ENCODE measurements at places on chromosomes 7 and 10. TPM values are rescaled to one million over a fixed set of nuclear protein-coding genes. Genes with fewer than 3 reads are reported as not detected.

DNA sequence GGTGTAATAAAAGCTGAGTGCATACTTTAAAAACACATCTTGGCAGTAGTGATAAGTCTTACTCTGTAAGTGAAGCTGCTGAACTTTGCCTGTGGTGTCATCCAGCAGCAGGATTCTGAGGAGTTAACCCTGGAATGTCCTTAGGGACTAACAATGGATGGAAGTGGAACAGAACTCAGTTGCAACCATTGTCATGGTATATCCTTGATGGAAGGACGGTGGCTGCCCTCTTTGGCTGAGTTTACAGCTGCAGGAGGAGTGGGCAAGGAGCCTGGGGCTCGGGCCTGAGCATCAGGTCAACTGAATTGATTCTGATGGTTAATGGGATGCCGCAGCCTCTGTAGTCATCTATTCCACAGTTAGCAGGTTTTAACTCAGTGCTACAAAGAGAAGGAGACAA, 56.2 kb downstream of the MRC1 start:
- H3K36me3 ChIP-seq: no peaks in the 10 kb centered on the region
- H3K4me1 ChIP-seq: no peaks in the 10 kb centered on the region
- H3K4me3 ChIP-seq: no peak overlapping the region
- no peak for DNase-seq
- H3K27me3 ChIP-seq: no peaks in the 10 kb centered on the region

Gene JAZF1
- 20.1 TPM for total RNA-seq

DNA sequence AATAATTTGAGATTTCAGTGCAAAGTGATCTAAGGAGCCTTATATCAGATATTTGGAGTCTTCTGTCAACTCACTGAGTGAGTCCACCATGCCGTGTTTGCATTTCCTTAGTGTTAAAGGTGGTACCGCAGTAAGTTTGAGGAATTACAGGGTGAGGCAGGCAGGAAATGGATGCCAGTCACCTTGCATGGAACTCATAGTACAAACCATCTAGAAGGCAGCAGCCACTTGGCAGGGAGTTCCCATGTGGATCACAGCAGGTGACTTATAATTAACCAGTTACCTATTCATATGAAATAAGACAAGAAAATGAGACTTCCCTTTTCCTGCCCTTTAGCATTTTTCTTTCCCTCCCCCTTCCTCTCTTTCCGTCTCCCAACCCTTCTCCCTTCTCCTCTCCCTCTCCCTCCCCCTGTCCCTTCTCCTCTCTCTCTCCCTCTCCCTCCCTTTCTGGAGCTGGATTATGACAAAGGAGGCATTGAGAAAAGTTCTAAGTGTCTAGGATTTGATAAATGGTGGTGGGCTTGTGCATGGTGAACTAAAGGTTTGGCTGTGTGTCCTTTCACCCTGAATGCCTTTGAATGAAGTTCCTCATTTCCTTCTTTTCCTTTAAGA, 94.1 kb downstream of the LRRC4 start:
- no peak overlapping the region for H3K4me3 ChIP-seq
- no peak overlapping the region for H3K27ac ChIP-seq
- no peaks in the 10 kb centered on the region for H3K27me3 ChIP-seq

Gene CPA2
- total RNA-seq: not detected

Gene EPHA1
- 0.96 TPM for total RNA-seq

DNA sequence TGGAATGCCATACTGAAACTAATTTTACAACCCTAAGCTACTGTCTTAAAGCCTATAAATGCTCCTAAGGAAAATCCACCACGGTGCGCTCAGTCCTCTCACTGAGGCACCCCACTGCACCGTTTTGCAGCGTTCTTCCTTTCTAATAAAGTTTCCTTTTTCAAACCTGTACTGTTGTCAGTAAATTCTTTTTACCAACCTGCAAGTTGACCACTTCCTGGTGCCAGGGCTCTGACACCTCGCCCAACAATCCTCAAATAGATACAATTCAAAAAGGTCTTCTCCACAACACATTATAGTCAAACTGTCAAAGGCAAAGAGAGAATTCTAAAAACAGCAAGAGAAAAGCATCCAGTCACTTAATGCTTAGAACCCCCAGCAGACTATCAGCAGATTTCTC, 42.8 kb downstream of the HERPUD2 start:
- H3K4me3 ChIP-seq: no peak overlapping the region
- no peak for DNase-seq
- H3K4me1 ChIP-seq: no peaks in the 10 kb centered on the region
- no peaks in the 10 kb centered on the region for H3K27me3 ChIP-seq
- no peak overlapping the region for H3K27ac ChIP-seq

DNA sequence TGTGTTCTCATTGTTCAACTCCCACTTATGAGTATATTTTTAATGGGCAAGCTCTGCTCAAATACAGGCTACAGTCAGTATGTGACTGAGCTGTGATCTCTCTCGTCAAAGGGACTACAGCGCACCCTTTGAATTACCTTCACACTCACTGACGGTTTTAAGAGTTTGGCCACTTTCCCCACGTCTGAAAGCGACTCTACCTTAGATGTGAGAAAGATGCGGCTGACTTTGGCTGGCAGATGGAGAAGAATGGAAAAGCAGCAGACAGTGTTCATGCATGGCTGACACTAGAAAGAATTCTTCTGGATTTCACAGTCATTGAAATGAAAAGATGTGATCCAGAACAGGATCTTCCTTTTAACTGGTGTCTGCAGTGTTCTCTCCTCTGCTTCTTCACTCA, 2.0 kb upstream of the ATRNL1 start:
- H3K4me3 ChIP-seq: no peak overlapping the region
- H3K27me3 ChIP-seq: peaks cover 15% of the 10 kb centered on the region
- no peak overlapping the region for H3K27ac ChIP-seq
- peaks cover 7% of the 10 kb centered on the region for H3K4me1 ChIP-seq

DNA sequence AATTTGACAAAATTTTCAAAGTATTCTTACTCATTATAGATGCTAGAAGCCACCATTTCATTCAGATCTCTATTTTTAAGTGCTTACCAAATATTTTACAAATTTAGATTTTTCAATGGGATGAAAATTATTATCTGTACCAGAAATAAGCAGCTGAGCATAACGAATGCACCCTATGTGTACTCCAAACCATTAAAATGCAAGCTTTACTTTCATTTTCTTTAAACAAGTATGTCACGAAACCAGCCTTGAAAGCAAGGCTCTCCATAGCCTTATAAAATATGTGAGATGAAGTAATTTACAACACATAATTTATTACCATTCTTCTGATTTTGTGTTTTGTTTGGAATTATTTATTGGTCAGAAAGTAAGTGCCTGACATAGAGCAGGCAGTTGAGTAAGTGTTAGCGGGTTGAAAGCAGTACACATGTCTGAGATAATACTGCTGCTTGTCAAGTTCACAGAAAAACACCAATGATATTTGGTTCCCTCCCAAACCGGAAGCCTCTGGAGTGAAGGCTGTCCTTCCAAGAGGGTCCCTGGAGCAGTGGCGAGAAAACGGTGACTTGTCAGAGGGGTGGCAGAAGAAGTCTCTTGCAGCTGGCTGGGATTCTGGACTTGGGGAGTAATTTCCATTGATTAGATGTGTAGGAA, 322.7 kb upstream of the PFKP start:
- no peak overlapping the region for H3K4me3 ChIP-seq
- H3K27me3 ChIP-seq: no peaks in the 10 kb centered on the region
- H3K27ac ChIP-seq: no peak overlapping the region
- no peaks in the 10 kb centered on the region for H3K4me1 ChIP-seq

- no peak overlapping the region for H3K27ac ChIP-seq
- H3K4me3 ChIP-seq: peak overlapping the region; percentile 81
- no peaks in the 10 kb centered on the region for H3K36me3 ChIP-seq
- peaks cover 11% of the 10 kb centered on the region for H3K27me3 ChIP-seq
These were observed 2.1 kb downstream of the CNNM2 start for GRCh38 chr10:102919992-102920739.

Gene PCDH15
- not detected for total RNA-seq

Gene TIMM23
- 93.2 TPM for total RNA-seq

GRCh38 chr7:25095516-25096345, 29.3 kb downstream of the CYCS start:
- no peak overlapping the region for H3K27ac ChIP-seq
- no peak for DNase-seq
- no peaks in the 10 kb centered on the region for H3K36me3 ChIP-seq
- no peaks in the 10 kb centered on the region for H3K4me1 ChIP-seq

Gene ARHGAP22
- 6.2 TPM for total RNA-seq

DNA sequence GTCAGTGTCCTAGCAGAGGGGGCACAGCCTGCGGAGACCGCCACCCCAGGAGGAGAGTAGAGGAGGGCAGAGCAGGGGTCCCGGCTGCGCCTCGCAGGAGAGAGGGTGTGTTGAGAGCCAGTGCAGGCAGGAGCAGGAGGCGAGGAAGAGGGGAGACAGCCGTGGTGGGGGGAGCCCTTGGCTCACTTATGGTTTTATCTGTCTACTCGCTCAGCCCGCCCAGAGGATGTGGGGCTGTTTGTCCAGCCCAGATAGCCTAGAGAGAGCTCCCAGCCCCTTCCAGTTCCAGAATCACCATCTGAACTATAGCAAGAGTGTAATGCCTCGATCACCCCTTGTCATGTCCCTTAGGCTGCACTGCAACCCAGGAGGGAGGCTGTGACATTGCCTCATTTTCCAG, 26.6 kb downstream of the SLC29A3 start:
- H3K4me1 ChIP-seq: peaks cover 3% of the 10 kb centered on the region
- no peak for DNase-seq
- H3K4me3 ChIP-seq: no peak overlapping the region
- H3K27me3 ChIP-seq: no peaks in the 10 kb centered on the region
- H3K27ac ChIP-seq: no peak overlapping the region

- no peak overlapping the region for H3K27ac ChIP-seq
- peaks cover 8% of the 10 kb centered on the region for H3K27me3 ChIP-seq
- DNase-seq: no peak
- peaks cover 9% of the 10 kb centered on the region for H3K4me1 ChIP-seq
- H3K36me3 ChIP-seq: no peaks in the 10 kb centered on the region
- no peak overlapping the region for H3K4me3 ChIP-seq
These were observed 40.2 kb downstream of the PLEKHS1 start for GRCh38 chr10:113791691-113792090.

Gene CYP2E1
- 2.2 TPM for total RNA-seq

- DNase-seq: no peak
- no peak overlapping the region for H3K4me3 ChIP-seq
- H3K27ac ChIP-seq: no peak overlapping the region
- no peaks in the 10 kb centered on the region for H3K36me3 ChIP-seq
- no peaks in the 10 kb centered on the region for H3K27me3 ChIP-seq
These were observed 440.7 kb upstream of the AKR1E2 start for GRCh38 chr10:4385231-4385870.

Gene OR2A5
- not detected for total RNA-seq

- no peak overlapping the region for H3K4me3 ChIP-seq
- peak; percentile 70 for DNase-seq
- H3K36me3 ChIP-seq: no peaks in the 10 kb centered on the region
- H3K4me1 ChIP-seq: peaks cover 62% of the 10 kb centered on the region
- H3K27ac ChIP-seq: peak overlapping the region; percentile 97
These were observed 3.0 kb upstream of the PLAU start for GRCh38 chr10:73907841-73908517.

Gene ADRB1
- 0.62 TPM for total RNA-seq

GRCh38 chr10:84138478-84139125, 707 bp upstream of the GHITM start:
- DNase-seq: no peak
- peaks cover 6% of the 10 kb centered on the region for H3K4me1 ChIP-seq
- no peaks in the 10 kb centered on the region for H3K27me3 ChIP-seq
- H3K27ac ChIP-seq: peak overlapping the region; percentile 97
- H3K4me3 ChIP-seq: peak overlapping the region; percentile 90
- H3K36me3 ChIP-seq: peaks cover 8% of the 10 kb centered on the region

DNA sequence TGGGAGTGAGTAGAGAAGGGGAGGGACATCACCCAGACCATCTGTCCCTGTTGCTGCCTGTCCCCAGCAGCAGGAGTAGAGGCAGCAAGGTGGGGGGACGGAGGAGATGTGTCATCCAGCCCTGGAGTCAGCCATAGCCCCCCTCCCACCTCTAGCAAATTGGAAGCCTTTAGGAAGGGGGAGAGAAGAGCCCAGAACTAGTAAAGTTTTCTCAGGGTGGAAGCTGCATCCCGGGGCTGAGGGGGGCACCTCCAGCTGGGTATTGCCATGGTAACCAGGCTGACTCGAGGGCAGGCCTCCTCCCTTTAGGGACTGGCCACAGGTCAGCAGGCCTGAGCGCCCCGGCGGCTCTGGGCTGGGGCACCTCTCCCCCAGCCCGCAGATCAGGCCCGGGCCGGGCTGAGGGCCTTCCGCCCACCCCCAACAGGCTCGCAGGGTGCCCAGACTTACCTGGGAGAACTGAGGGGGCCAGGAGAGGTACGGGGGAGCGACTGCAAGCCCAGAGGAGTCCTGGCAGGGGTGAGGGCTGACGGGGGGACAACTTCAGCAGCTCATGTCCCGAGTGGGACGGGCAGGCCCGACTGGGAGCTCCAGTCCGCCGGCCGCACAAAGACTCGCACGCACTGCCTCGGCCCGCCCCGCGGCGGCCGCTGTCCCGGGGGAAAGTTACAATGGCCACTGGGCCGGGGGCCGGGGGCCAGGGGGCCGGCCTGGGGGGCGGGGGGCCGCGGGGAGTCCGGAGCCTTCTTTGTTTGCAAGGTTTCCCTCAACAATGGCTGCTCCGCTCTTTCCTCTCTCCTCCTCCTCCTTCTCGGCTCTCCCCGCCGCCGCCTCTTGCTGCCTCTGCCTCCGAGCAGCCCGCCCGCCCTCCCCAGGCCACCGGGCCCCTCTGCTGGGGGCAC, 6.0 kb downstream of the LDB1 start:
- peaks cover 20% of the 10 kb centered on the region for H3K36me3 ChIP-seq
- peak overlapping the region; percentile 64 for H3K4me3 ChIP-seq
- peak overlapping the region; percentile 54 for H3K27ac ChIP-seq
- peaks cover 51% of the 10 kb centered on the region for H3K4me1 ChIP-seq
- DNase-seq: no peak

DNA sequence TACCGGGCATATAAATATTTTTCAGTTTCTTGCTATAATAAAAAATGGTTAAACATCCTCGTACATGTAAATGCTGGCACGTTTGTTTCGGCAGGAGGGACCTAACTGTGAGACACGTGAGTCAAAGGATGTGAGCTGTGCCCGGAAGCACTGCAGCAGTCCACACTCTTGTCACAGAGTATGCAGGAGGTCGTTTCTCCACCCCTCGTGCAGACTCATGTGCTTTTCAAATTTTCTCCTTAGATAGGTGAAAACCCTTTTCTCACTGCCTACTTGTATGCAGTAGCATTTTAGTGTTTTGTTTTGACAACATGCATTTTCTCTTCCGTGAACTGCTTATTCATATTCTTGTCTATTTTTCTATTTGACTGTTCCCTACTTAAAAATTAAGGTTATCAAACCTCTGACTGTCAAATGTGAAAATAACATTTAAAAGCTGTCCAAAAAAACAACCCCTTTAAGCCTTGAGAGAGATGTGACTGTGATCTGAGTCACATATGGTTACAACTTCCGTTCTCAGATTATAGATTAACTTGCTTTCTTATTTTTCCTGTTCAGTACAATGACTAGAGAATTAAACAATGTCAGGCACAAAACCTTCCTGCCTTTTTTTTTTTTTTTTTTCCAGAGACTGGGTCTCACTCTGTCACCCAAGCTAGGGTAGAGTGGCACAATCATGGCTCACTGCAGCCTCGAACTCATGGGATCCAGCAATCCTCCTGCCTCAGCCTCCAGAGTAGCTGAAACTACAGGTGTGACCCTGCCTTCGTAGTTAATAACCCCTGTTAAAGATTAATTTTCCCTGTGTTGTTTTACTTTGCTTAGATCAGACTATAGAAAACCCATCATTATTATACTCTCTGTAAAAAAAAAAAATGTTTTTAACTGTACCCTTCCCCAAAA, 45.1 kb downstream of the DPY19L1 start:
- no peaks in the 10 kb centered on the region for H3K27me3 ChIP-seq
- H3K4me1 ChIP-seq: no peaks in the 10 kb centered on the region
- peak overlapping the region; percentile 65 for H3K27ac ChIP-seq
- H3K36me3 ChIP-seq: no peaks in the 10 kb centered on the region
- peak overlapping the region; percentile 24 for H3K4me3 ChIP-seq

All from astrocyte (in vitro differentiated cells and primary cell).